ENCODE measurements at places on chromosomes 5 and 9.

DNA sequence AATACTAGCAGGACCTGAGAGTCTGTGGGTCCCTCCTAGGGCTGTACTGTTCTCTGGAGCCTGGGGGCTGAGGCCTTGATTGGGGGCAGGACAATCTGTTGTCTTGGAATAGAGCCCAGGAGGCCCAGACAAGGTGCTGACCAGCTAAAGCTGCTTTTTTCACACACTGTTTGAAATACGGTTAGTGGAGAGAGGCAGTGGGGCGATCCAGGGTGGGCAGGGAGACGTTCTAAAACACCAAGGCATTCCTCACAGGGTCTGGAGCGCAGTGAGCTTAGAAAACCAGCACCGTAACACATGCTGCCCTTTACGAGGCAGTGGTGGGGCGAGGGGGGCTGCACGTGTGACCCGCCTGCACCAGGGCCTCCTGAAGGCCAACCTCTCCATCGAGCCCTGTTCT, 55.1 kb downstream of the EHMT1 start:
- no peak for DNase-seq

DNA sequence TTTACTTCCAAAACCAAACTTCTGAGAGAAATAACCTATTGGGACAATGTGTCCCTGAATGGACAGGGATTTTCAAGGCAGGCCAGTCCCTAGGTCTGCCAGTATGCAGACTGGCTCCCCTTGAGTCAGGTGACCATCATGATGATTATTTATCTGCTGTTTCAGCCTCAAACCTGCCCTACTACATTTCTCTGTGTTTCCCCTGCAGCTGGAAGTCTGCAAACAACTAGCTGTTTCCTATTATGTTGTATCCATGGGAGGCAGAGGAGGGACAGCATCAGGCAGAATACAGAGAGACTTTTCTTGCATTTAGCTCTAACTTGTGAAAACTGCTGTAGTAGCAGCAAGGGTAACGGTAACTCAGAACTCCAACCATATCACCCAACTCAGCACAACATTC, 36.2 kb upstream of the IFNK start:
- DNase-seq, result no peak

DNA sequence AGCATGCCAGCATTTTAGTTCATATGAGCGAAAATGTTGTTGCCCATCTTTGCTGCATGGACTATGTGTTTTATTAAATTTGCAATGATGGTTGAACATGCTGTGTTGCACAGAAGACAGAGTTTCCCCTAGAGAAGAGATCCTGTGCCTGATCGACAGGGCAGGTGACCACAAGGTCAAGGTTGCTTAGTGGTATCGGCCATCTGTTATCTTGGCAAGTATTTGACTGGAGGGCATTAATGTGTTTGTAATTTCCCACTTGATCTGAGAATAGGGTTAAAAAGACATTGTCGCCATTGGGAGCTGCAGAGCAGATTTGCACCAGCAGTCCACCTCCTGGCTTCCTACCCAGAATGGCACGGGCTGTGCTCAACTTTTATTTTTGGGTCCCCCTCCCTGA, 1523.6 kb upstream of the WWC1 start:
- DNase-seq, result no peak

GRCh38 chr5:33848554-33848953, 43.2 kb downstream of the ADAMTS12 start:
- DNase-seq, result no peak

DNA sequence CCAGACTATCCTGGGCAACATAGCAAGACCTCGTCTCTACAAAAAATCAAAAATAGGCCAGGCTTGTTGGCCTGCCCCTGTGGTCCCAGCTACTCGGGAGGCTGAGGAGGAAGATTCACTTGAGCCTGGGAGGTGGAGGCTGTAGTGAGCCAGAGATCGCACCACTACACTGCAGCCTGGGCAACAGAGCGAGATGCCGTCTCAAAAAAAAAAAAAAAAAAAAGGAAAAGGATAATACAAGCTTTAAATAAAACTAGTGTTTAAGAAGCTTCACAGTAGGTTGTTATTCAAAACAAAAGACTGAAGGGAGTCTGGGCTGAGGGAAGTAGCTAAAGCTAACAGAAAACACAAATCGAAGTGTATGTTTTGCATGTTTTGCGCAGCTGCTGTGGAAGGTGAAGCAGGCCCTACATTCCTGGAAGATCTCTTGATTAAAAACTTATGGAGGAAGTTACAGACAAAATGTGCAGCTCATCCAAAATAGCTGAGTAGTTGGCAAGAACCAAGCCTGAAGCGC, 581 bp upstream of the C9orf40 start:
- DNase-seq, result no peak

Measured in brain pericyte (primary cell).